CD4-positive, alpha-beta T cell treated with Interferon alpha-2 for 1 hour (primary cell): ENCODE measurements at places on chromosomes 1 and 21.

DNA sequence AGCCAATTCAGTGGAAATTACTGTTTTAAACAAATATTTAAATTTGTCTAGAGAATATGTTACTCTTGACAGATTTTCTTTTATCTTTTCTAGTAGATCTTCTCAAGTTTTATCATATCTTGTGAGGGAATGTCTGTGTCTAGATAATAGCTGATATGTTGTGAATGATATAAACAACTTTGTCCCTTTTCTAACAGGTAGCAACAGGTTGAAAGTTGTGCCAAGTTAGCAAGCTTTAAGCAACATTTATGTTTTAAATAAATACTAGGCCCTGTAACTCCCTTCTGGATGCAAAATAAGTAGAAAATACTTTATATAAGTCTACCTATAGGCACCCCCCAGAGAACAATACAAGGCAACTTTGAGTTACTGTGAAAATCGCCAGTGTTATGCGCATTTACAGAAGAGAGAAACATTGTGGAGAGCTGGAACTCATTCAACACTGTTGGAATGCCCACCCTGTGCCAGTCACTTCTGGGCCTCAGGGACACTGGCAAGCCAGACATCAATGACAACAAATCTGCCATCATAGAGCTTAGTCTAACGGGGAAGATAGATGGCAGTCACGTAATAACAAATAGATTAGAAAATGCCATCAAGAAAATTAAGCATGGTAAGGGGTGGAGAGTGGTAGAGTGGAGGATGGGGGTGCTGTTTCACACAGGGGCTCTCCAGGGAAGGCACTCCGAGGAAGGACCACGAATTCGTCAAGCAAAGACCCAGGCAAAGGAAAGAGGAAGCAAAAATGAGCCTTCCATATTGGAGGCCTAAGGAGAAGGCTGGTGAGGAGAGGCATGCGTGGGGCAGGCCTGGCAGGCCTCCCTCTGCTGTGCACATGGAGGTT lies 4.4 kb downstream of the MAP3K21 start:
- DNase-seq, result no peak

DNA sequence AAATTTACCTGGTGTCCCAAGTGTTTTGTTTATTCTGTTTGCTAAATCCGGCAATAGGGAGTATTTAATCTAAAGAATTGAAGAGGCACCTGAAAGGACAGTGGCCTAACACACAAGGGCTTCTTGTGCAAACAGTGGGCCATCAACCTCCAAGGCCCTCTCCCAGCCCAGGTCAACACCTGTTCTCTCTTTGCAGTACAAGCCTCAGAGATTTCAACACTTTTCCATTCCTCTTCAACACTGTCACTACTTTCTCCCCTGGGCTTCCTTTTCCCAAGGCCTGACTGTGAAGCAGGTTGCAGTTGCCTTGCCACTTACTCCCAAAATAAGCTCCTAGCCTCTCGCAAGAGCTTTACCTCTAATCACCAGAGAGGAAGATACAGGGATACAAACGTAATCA lies 3.2 kb upstream of the SNAPIN start:
- no peak for DNase-seq

GRCh38 chr1:165632491-165632890 lies 1.5 kb downstream of the MGST3 start:
- no peak for DNase-seq

GRCh38 chr1:219629296-219629880 lies 16.5 kb upstream of the ZC3H11B start:
- no peak for DNase-seq

- no peak for DNase-seq
These were observed 28.1 kb upstream of the KDM4A start for GRCh38 chr1:43621861-43622260.

GRCh38 chr1:72197786-72198185 lies 84.6 kb downstream of the NEGR1 start:
- no peak for DNase-seq

DNA sequence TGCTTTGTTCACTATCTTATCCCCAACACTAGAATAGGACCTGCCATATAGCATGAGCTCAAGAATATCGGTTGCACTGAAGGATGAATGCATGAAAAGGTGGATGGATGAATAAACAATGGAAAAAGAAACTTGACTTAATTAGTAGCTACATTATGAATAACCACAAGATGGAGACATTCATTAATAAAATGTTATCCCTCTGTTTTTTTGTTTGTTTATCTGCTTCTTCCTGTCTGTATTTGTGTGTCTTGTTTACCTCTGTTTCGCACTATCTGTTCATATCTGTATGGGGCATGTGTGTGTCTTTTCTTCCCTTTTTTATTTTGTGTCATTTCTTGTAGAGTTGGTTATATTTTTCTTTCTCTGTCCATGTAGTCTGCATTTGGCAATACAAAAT lies 1.1 kb upstream of the OR14I1 start:
- DNase-seq, result no peak

DNA sequence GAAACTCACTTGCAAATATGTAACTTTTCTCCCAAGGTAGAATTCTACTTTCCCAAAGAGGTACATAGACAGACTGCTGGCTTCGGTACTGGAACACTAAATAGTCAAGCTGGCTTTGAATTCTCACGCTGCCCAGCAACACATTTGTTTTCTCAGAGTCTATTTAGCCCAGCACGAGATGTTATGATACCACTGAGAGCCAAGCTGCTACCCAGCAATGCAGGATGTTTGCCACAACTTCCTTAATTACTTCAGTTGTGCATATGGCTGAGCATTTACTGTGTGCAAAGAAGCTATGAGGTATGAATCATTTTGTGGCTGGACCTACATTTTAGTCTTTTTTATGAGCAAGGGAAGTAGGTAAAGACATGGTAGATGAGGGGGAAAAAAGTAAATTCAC lies 793.2 kb downstream of the PLA2G4A start:
- DNase-seq, result no peak

DNA sequence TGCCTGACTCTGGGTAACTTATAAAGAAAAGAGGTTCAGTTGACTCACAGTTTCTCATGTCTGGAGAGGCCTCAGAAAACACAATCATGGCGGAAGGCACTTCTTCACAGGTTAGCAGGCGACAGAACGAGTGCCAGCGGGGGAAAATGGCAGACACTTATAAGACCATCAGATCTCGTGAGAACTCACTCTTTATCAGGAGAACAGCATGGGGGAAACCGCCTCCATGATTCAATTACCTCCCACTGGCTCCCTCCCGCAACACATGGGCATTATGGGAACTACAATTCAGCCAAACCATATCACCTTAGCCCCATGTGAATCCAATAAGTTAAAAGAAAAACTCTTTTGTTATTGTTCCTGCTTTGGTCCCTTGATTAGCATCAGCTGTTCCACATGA lies 725.2 kb downstream of the LRRIQ3 start:
- no peak for DNase-seq

- no peak for DNase-seq
These were observed 128.4 kb downstream of the CNIH3 start for GRCh38 chr1:224744521-224744920.

DNA sequence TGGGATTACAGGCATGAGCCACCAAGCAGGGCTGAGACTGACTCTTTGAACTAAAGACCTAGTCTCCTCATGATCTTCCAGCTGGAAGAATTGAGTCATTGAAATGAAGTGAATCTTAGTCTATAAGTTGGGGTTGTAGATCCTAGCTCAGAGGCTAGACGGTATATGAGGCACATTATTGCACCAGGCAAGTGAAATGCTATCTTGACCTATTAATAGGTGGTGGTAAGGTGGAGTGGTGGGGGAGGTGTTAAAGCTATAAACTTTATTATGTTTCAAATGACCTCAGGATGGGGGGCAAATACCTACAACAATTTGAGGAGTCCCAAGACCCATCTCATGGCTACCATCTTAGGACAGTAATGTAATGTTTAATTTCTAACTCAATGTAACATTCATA lies 36.8 kb upstream of the SLC16A1 start:
- no peak for DNase-seq

- no peak for DNase-seq
These were observed 19.4 kb downstream of the KIAA2013 start for GRCh38 chr1:11906870-11907269.

- DNase-seq, result no peak
These were observed 62.5 kb upstream of the TNFSF4 start for GRCh38 chr1:173269490-173270230.

DNA sequence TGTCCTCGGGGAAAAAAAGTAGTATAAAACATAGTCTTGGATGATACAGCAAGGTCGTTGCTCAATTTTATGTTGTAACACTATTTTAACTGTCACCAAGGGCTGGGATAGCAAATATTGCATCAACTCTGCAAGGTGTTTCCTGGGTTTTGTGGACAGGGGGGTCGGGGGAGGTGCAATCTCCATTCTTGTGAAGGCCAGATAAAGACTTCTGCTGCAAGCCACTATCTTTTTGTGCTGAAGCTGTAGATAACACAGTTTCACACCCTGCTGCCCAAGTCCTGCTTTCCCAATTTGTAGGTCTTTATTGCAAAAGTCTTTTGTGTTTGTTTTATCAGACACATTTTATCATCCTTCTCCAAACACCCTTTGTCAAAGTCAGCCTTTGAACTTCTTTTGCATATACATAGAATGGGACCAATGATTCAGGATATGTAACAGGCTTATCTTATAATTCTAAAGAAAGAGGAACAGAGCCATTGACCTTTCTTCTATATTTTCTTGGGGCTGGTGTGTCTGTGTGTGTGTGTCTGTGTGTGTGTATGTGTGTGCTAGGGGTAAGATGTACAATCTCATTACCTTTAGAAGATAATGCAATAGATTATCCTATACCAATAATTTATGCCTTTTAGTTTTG lies 140.6 kb downstream of the RUNX1 start:
- peak; percentile 21 for DNase-seq

DNA sequence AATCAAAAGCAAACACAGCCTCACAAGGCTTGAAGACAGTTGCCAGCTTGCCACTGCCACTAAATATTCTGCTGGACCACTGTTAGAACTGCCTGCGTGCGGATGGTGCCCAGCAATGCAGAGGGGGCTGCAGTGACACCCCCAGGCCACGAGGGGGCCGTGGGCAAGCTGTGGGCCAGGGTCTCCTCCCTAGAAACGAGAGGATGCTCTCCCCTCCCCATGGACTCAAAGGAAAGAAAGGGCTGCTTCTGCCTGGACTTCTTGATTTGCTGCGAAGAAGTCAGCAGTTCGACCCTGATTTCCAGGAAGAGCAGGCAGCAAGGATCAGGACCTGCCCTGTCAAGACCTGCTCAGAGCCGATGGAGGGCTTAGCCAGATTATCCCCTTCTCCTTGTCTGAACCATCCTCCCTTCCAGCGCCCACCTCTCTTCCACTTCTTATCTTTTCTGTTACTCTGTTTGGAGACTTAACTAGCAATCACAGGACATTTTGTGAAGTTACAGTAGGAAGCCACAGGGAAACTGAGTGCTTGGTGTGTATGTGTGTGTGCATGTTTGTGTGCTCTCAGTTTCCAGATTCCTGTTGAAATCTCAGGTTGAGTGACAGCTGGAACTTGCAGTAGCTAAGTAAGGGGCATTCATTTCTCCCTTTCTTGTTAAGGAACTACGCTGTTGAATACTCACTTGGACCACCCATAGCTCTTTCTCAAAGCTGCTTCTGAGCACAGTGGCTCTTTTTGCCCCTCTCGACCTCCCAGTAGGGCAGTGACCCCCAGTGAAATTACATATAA lies 2.7 kb downstream of the MAN1C1 start:
- peak; percentile 66 for DNase-seq

DNA sequence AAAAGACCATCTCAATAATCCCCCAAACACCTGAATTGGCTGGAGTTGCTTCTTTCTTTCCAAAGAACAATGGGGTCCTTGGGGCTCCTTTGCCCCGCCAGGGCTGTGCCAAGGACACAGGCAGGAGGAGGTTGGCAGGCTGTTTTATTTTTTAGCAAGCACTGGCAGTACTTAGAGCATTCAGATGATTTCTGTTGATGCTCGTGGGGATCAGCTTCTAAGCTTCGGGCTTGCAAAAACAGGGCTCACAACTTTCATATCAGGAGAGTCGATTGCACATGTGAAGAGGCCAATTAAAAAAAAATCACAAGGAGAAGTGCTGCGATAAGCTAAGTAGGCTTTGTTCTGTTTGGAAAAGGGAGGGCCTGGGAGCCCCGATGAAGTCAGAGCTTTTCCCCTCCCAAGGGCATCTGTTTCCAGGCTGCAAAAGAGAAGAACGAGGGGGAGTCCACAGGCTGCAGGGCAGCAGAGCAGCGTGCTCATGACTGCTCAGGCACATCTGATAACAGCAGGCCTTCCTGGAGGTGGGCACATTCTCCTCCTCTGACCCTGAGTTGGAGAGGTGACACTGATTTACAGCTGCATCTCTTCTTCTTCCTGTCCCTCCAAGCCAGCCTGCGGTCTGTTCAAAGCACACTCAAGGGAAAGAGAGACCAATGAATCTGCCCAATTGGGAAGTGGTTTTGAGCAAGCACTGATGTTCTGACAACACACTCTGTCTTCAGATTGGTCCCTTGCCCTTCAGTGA lies 27.3 kb upstream of the BCAR3 start:
- no peak for DNase-seq

- DNase-seq, result no peak
These were observed 3.3 kb upstream of the FAM78B start for GRCh38 chr1:166170075-166170474.

DNA sequence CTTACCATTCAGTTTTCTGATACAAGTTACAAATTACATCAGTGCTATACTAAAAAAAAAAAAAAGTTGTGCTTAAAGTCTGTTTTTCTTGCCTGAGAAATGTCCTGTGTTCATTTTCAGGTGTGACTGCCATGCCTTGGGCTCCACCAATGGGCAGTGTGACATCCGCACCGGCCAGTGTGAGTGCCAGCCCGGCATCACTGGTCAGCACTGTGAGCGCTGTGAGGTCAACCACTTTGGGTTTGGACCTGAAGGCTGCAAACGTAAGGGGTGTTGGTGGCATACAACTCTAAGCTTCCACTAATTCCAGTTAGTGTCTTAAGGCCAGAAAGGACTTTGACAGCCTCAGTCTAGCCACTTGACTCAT lies 60.1 kb upstream of the LAMC2 start:
- no peak for DNase-seq

GRCh38 chr1:103283841-103284669 lies 175.7 kb upstream of the COL11A1 start:
- DNase-seq, result no peak

DNA sequence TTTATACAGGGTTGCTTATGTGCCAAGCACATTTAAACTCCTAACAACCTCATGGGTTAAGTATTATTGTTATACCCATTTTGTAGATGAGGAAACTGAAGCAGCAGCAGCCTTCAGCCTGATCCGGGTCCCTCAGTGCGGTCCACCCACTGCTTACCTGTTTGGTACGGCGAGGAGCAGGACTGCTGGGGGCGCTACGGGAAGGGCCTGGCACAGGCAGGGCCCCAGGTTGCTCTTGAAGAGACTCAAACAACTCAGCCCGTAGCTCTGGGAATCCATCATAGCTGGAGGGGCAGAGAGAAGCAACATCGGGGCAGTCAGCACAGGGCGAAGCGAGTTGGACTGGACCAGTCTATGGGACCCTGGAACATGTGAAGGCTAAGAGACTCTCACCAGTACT lies 9.2 kb downstream of the DENND4B start:
- no peak for DNase-seq

GRCh38 chr21:33026443-33026858 lies 716 bp downstream of the OLIG2 start:
- no peak for DNase-seq
